ENCODE measurements at places on chromosomes 11 and 22.
A peak's percentile ranks its signal among the peaks of the same experiment; 100 is the strongest.

- no peak for DNase-seq
Measured at GRCh38 chr11:122348659-122349409, 232.8 kb upstream of the BLID start.

DNA sequence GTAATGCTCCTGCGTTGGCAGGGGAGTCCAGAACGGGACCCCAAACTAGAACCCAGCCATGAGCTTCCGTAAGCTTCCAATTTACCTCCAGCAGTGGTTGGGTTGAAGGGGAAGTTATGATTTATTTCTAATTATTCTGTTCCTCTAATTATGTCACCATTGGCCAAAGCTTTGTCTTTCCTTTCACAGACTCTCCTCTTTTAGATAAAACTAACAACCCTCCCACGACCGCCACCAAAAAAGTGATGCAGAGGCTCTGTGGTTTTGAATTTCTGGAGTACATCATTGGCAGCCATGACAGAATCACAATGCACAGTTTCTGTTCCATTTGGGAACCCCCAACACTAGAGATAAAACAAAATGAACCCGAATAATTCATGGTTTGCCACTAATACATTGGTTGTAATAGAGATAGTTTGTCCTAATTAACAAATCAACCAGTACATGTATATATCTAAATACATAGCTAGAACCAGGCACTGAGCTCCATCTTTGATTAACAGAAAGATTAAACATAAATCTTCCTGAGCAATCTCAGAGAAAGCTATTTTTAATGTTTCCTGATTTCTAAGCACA lies 64.3 kb downstream of the ETS1 start:
- no peak for DNase-seq

GRCh38 chr11:75246671-75247350 lies 6.2 kb downstream of the TPBGL start:
- DNase-seq: no peak

- DNase-seq: no peak
Measured at GRCh38 chr11:95571718-95572260, 217.8 kb downstream of the FAM76B start.

- peak; percentile 62 for DNase-seq
Measured at GRCh38 chr11:93908689-93909088, 58.3 kb upstream of the VSTM5 start.

DNA sequence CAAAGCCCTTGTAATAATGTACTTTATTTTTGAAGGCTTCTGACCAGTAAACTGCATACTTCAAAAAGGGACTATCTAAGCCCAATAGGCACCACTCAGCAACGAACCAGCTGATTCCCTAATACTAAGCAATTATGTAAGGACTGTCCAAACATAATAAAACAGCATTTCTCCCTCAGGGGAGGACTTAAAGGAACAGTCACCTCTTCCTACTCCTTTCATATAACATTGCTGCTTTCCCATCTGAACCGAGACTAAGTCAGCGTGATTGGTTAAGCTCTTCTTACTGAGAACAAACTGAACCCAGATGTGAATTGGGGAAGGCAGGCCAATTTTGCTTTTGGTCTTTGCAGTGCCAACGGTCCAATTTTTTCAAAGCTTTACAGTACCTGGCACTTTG lies 420.0 kb downstream of the METTL15 start:
- no peak for DNase-seq
